ENCODE measurements at places on chromosomes 2 and 18.

DNA sequence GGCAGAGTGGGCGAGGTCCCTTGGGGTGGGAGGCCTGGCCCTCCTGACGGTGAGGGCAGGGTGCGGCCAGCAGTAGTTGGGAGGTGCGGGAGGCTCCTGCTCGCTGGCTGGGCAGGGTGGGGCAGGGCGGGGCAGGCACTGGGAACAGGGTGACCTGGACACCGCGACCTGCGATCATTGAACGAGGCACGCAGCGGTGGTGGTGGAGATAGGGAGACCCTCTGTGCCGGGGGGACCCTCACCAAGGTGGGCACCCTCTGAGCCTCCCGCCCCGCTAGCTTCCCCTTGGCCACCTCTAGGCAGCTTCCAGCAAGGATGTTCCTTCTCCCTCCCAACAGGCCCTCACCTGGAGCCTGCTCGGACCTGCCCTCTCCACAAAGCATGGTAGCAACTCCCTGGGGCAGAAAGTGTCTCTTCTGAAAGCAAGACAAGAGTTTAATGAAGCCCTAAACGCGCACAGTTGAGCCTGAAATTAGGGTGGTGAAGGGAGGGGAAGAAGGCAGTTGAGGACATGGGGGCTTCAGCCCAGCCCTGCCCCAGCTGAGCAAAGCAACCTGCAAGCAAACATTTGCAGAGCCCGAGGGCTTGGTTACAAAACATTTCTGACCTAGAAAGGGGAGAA, 15.4 kb upstream of the FOSL2 start:
- DNase-seq: no peak

GRCh38 chr2:172765662-172766061, 30.0 kb downstream of the RAPGEF4 start:
- DNase-seq: no peak

GRCh38 chr2:223114170-223114569, 62.2 kb downstream of the KCNE4 start:
- no peak for DNase-seq

- no peak for DNase-seq
Measured at GRCh38 chr18:741931-742512, 29.6 kb upstream of the ENOSF1 start.

GRCh38 chr18:13502585-13502984, 223.8 kb downstream of the FAM210A start:
- DNase-seq: no peak

GRCh38 chr2:212959471-212960117, 191.8 kb downstream of the IKZF2 start:
- DNase-seq: no peak

DNA sequence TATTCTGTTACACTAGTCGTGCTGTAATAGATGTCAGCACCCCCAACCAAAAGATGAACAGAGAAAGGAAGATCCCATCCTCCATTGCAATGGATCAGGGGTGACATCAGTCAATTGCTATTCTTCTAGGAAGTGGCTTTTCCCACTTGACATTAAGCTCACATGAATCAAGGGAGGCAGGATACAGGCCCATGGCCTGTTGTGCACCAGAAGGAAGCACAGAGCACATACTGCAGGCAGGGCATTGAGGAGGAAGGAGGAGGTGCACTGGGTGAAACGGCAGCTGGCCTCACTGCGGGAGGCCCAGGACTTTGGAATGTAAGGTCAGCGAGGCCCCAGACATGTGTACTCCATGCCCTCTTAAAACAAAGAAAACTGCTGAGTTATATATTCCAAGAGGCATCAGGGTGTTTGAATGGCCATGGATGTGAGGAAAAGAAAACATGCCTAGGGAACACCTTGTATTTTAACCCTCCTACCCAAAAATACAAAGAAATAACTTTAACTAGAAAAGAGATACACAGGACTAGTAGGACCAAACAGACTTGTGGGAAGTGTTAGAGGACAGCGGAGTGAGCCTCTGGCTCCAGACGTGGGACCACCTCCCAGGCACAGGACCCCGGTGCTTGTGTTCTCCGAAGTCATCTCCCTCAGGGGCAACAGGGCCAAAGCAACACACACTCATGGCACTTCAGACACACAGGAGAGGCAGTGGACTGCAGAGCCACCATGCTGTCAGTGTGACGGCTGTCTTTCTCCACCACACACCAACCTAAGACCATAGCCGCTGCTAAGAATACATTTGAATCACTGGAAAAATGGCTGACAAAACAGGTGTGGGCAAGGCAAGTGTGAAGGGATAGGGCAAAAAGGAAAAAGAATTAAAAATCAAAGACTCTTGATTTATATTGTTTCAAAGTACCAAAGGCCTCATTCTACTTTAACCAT, 51.4 kb upstream of the RIOK3 start:
- no peak for DNase-seq

- no peak for DNase-seq
Measured at GRCh38 chr2:26521054-26521912, 43.4 kb upstream of the OTOF start.

DNA sequence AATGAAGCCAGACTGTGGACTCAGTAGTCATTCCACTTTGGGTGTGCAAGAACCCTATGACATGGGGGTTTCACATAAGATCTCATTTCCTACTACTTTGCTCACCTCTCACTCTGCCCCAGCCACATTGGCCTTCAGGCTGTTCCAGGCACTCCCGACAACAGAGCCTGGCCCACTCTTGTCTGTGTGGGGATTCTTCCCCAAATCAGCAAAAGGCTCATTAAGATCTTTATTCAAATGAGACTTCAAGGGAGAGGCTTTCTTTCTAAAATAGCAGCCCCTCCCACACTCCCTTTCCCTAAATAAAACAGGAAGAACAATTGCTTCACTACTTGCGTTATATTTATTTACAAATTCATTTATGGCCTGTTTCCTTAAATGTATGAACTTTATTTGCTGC, 3.5 kb upstream of the CDC42EP3 start:
- DNase-seq: no peak

- no peak for DNase-seq
Measured at GRCh38 chr2:201158111-201158929, 24.6 kb upstream of the CASP10 start.

DNA sequence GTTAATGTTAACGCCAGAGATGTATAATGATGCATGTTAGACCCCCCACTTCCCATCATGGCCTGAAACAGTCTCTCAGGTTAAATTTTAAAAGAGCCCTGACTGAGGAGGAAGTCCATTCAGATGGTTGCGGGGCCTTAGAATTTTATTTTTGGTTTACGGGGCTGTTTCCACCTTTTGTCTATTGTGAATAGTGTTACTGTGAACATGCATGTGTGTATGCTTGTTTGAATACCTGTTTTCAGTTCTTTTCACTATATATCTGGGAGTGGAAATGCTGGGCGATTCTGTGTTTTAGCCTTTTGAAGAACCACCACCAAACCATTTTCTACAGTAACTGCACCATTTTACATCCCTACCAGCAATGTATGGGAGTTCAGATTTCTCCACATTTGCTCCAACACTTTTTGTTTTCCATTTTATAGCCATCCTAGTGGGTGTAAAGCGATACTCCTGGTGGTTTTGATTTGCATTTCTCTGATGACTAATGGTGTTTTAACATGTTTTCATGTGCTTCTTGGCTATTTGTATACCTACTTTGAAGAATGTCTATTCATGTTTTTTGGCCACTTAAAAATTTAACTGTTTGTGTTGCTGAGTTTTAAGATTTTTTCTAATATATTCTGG, 133.0 kb downstream of the MYO3B start:
- no peak for DNase-seq

DNA sequence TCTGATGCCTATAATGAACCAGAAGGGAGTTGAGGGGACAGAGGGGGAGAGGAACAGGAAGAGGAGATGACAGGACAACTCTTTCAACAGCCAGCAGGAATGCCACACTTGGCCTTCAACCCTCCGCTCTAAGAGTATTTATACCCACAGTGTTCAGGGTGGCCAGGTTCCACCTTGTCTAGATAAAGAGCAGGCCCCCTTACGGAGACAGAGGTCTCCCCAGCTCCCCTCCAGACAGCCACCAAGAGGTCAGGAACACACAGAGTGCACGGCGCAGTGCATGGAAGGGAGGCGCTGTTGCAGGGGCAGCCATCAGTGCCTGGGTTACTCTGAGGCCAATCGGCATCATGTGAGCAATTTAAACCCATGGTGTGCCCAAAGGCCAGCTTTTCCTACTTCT, 176.9 kb downstream of the SMAD7 start:
- DNase-seq: no peak

DNA sequence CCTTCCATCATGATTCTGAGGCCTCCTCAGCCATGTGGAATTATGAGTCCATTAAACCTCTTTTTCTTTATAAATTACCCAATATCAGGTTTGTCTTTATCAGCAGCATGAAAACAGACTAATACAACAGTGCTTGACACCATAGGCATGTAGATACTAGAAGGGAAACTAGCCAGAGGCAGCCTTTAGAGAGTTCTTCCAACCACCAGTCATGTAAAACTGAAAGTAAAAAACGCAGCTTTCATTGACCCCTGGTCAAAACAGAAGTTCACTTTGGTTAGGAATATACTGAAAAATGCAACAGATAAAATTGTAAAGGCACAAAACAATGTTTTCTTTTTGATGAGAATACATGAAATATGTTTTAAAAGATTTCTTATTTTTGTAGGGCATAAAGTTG, 122.8 kb upstream of the L3MBTL4 start:
- DNase-seq: no peak

GRCh38 chr2:237321746-237322145, 92.2 kb downstream of the COL6A3 start:
- DNase-seq: no peak

DNA sequence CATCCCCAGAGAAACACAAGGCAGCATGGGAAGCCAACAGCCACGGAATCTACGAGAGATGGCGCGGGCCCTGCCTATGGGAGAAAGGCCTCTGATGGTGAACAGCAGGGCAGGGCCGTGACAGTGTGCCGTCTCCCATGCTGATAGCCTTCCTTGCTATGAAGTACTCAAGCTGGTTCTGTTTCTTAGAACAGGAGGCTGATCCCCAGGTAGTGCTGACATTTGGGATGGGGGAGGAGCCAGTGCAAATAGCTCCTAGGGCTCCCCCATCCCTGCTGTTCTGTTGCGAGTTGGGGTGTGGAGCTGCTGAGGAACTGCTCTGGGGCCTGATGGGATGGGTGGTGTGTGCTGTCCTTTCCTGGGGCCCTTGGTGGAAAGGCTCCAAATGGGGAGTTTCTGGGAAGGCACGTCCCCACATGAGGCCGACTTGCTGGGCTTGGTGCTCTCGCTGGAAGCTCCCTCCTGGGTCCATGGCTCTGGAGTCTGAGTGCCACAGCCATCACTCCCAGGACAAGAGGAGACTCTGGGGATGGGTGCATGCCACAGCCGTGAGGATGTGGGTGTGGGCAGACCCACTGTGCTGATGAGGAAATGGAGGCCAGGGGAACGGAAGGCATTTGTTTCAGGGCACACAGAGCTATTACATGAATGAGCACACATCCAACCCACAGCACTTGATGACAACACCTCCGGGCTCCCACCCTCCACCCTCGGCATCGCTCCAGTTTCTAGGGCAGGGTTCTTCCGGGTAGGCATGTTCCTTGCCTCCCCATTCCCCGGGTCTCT, 246.8 kb downstream of the HDAC4 start:
- no peak for DNase-seq

GRCh38 chr2:181978351-181979150, 7.1 kb upstream of the PPP1R1C start:
- DNase-seq: no peak

DNA sequence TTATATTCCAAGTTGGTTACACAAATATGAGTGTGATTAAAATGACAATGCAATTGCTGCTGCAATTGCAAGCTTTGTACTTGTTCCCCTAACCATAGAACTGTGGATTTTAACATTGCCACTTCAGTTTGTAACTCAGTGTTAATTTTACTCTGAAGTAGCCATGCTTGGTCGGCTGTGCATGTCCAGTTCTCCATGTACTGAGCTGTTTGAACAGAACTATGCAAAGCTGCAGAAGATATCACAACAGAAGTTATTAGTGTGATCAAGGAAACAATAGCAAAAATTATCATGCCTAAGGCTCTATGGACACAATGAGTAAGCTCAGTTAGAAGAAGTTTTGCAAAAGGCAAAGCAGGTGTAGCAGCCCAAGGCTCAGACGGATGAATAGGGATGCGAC, 45.3 kb downstream of the CXCR4 start:
- no peak for DNase-seq

DNA sequence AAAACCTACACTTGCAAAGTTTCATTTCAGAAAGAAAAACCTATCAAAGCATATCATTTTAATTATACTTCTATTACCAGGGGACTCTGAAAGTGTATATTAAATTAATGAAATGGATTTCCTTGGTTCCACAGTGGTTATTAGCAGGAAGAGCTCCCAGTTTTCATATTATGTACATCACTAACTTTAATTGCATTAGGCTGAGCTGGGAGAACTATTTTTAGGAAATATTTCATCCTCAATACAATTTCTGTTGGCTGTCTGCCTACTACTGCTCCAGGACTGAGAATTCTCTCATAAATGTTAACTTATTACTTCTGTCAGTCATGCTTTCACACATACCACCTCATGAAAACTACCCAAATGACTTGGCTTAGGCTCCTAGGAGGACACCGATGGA, 301.4 kb downstream of the CMPK2 start:
- DNase-seq: no peak

DNA sequence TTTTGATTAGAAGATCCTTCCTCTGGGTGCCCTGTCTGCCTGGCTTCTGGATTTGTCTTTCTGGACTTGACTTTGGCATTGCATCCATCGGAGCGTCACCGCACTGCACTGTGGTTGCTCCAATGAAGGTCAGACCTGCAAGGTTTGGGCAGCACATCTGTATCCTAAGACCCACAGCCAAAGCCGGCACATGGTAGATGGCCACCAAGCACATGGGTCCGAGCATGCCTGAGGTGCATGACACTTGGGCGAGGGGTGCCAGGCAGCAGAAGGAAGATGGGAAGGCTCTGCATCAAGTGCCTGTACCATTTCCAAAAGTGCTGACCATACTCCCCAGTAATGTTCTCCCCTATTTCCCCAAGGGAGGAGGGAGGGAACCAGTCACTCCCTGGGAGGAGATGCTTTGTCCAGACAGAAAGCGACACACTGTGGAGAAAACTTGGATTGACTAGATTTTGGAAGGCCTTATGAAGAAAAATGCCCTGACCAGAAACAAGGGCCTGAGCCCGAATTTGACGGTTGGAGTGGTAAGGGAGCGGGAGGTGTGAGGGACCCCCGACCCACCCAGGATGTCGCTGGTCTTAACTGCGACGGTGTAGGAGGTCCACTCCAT, 149.9 kb downstream of the LOXHD1 start:
- no peak for DNase-seq

DNA sequence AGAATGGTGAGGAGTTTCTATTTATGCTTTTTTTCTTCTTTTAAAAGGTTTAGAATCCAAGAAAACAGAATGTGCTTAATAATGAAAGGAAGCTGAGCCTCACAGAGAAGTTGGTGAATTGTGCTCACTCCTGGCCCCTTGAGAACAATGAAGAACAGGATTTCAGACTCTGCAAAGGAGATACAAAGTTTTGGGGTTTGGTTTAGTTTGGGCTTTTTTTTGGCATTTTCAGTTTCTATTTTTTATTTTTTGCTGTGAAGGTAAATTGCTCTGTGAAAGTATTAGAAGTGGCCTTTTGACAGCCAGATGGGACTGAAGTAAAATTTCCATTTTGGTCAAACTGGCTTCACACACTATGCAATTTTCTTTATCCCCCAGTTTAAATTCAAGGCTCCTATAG, 247.3 kb upstream of the GYPC start:
- DNase-seq: no peak

GRCh38 chr2:233926806-233927205, 9.6 kb downstream of the TRPM8 start:
- no peak for DNase-seq

All from stimulated activated CD4-positive, alpha-beta T cell treated with anti-CD3 and anti-CD28 coated beads, Interleukin-4, amount 100 ng/mL, for 1 hour (primary cell).